Ammon's horn (tissue), 1 donor: ENCODE measurements at places on chromosomes 7 and 10.

GRCh38 chr10:24777196-24777595 lies 53.5 kb upstream of the ARHGAP21 start:
- no peak for DNase-seq

- DNase-seq: no peak
These were observed 39.2 kb downstream of the WBP1L start for GRCh38 chr10:102782673-102783551.

- DNase-seq: no peak
These were observed 5.6 kb upstream of the POM121 start for GRCh38 chr7:72919256-72919775.

GRCh38 chr7:30824821-30825720 lies 53.9 kb downstream of the MINDY4 start:
- peak; percentile 24 for DNase-seq

- DNase-seq: no peak
These were observed 244.2 kb upstream of the PLXDC2 start for GRCh38 chr10:19572056-19572455.

DNA sequence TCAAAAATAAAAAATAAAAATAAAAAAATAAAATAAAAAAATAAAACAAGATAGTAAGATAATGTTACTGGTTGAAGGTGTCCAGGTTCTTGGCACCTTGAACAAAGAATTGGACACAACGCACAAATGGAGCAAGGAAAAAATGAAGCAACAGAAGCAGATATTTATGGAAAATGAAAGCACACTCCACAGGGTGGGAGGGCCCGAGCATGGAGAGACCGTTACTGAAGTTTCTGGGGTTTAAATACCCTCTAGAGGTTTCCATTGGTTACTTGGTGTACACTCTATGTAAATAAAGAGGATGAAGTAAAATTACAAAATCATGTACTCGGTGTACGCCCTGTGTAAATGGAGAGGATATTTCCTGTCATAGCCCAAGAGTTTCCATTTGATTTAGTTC lies 15.7 kb upstream of the PFKP start:
- DNase-seq: no peak

- DNase-seq: no peak
These were observed 18.3 kb downstream of the LEP start for GRCh38 chr7:128259131-128260061.

- DNase-seq: no peak
These were observed 39.4 kb downstream of the PLAU start for GRCh38 chr10:73950155-73950948.

DNA sequence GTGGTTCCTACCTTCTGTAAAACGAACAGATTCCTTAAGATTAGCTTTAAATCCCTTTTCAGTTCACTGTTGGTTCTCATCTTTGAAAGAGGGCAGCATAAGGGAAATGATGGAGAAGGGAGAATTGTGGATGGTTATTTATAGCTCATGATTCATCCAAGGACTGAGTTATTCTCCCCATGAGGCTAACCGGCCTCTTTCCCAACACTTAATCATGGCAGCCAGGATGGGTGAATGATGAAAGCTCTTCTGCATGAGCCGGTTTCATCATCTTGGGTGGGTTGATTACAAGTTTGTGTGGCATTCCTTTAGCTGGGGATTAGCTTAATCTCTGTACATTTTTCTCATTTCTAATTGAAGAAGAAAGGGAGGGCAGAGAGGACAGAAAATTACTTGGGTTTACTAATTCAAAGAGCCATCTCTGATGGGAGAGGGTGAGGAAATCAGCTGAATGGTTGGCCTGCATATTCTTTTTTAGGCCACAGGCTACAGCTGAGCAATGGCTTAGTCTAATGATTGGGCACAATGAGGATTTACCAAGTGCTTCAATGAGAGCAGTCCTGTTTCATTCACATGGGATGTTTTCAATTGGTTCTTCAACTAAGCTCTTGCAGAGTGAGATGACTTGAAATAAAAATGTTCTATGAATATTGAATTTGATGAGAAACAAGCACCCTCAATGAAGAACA lies 250.0 kb downstream of the BMPER start:
- no peak for DNase-seq

DNA sequence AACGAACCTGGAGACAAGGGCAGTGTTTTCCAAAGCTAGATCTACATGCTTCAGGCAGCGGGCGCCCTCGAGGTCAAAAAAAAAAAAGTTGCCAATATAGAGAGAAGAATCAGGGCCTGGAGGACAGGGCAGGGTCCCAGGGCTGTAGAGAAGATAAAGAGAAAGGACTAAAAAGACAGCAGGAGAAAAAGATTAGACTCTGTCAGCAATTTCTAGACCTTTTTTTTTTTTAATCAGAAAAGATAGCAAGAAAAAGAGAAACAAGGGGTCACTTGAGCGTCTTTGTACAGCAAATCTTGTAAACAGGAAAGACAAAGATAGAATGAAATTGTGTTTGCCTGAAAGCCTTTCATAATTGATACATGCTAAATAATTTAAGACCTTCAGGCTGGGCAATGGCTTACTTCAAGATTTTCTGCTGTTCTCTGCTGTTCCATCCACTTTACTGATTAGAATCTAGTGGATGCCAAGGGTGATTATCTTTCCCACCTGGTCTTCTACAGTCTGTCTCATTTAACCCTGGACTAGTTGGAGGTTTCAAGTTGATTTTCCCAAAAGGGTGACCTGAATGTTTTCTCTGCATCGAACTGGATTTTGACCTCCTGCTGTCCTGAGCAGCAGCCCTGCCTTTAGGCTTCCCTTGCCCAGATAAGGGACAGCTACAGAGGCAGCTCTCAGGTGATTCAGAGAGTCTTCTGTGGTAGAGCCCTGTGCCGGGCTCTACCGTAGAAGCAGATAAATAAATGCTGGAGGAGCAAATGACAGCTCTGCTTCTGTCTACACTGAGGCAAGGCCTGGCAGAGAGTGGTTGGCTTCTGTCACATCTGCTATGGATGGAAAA lies 5.1 kb downstream of the LMOD2 start:
- no peak for DNase-seq

- DNase-seq: no peak
These were observed 52.8 kb downstream of the C10orf105 start for GRCh38 chr10:71666639-71667386.

- no peak for DNase-seq
These were observed 155.5 kb downstream of the UBE2H start for GRCh38 chr7:129797214-129797789.

DNA sequence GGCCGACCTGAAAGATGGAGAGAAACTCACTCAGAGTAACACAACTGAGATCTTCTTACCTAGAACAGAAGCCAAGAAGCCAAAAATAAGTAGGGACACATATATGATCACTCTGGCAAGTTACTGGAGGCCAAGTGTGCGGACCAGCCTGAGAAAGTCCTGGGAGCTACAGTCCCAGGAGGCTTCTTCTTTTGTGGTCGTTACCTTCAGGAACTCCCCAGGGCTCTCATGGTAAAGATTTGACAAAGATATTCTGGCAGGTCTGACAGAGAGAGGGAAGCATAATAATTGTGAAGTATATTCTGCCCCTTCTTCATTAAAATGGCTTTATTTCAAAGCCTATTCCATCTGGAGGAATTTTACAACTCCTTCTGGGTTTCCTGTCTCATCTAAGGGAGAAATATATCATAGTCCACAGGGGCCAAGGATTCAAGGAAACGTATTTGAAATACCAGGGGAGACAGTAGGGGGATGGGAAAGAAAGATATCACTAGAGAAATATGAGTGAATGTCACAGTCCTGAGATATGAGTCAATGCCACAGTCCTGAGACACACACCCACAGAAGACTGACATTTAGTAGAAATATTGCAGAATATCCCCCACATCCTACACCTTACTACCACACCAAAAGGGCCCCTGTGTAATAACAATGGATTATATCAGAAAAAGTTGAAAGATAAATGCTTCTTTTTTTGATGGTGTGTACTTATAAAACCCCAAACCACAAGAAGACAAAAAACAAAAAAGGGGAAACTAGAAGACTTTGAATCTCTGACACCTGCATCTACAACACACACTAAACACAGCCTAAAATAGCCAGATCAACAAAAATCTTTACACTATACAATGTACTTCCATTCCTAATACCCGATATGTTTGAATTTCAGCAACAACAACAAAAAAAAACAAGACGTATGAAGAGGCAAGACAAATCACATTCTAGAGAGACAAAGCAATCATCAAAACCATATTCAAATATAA lies 594.2 kb upstream of the NRG3 start:
- DNase-seq: no peak

- peak; percentile 17 for DNase-seq
These were observed 45.1 kb upstream of the WDR11 start for GRCh38 chr10:120806081-120806480.

- no peak for DNase-seq
These were observed 41.0 kb downstream of the ADD3 start for GRCh38 chr10:110048781-110049180.

DNA sequence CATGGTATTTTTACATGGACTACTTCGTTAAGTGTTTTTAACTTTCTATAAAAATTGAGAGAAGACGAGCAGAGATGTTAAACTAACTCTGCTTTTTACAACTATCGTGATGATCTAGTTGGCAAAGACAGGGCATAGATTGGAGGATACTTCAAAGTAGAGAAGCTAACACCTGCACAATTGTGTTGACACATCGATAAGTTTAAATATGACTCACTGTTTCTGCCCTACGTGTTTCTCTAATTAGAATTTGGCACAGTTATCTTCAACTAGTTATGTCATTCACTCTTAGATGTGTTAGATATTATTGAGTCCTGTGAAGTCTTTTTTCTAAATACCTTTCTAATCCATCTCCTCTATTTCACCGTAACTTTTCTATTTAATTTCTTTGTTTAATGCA lies 68.5 kb upstream of the FERD3L start:
- DNase-seq: no peak

DNA sequence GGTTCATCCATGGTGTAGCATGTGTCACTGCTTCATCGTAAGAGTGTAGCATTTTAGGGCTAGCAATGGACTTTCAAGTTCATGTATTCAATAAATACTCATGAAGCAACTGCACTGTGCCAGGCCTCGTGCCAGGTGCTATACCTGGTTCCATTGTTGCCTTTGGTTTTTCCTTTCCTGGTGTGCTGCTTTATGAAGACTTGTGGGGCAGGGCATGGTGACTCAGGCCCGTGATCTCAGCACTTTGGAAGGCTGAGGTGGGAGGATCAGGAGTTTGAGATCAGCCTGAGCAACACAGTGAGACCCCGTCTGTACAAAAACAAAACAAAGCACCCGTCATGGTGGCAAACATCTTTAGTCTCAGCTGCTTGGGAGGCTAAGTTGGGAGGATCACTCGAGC lies 2.2 kb upstream of the CPA4 start:
- DNase-seq: no peak

DNA sequence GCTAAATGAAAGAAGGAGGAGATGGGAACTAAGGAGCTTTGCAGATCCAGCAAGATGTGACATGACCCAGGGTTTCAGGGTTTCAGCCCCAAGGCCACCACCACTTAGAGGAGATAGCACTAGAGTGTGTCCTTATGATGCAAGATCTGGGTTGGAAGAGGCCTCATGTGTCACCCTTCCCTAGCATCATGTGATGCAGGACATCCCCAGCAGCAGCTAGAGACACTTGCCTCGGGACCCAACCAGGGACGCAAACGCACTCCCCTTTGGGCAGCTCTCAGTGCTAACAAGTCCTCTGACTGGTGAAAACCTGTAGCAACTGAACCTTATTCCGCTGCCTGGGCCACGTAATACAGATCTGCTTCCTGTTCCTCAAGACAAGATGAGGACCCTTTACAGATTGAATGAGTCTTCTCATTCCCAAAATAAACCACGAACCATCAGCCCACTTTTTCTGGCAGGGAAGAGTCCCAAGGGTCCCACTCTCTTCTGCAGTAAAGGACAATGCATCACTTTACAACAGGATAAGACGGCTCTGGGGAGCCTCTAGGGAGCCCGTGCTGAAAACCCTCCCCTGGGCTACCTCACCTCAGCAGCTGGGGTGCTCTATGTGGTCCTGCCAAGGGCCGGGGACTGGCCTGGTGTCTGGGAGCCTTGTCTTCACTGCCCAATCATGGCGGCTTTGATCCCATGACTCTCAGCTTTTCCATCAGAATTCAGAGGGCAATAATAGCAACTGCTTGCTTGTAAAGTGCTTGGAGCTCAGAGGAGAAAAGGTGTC lies 44.8 kb upstream of the GDF10 start:
- DNase-seq: no peak

GRCh38 chr10:47450442-47450841 lies 33.5 kb downstream of the ANXA8 start:
- no peak for DNase-seq

DNA sequence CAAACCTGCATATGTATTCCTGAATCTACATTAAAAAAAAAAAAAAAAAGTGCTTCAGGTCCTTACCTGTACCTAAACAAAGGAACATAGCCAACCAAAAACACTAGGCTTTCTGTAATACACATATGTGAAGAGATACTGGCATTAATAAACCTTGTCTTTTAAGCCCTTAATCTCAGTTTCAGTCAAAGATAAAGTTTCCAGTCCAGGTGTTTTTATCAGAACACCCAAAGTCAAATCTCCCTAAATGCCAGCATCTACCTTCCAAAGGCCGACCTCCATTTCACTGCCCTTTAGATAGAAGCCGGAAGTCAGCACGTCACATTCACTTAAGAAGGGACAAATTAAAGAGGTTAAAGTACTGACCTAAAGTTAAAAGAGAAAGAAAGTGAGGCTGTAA lies 79.8 kb upstream of the NEBL start:
- DNase-seq: no peak

DNA sequence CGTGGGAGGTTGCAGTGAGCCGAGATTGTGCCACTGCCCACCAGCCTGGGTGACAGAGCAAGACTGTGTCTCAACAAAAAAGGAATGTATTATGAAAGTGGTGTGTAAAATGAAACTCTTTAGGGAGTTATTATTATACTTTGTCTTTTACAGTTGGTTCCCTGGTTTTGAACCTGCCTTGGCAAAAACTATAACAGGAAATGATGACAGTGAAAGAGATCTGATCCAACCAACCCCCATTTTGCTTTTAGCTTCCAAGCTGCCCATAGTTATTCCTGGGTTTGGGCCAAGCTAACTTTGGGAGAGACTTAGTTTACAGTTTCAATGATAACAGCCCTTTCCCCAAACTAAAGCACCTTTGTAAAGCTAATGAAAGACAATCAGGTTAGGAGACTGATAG lies 34.1 kb upstream of the NMT2 start:
- no peak for DNase-seq
